ENCODE measurements at places on chromosomes 4 and X. TPM values are rescaled to one million over a fixed set of nuclear protein-coding genes. Genes with fewer than 3 reads are reported as not detected.

DNA sequence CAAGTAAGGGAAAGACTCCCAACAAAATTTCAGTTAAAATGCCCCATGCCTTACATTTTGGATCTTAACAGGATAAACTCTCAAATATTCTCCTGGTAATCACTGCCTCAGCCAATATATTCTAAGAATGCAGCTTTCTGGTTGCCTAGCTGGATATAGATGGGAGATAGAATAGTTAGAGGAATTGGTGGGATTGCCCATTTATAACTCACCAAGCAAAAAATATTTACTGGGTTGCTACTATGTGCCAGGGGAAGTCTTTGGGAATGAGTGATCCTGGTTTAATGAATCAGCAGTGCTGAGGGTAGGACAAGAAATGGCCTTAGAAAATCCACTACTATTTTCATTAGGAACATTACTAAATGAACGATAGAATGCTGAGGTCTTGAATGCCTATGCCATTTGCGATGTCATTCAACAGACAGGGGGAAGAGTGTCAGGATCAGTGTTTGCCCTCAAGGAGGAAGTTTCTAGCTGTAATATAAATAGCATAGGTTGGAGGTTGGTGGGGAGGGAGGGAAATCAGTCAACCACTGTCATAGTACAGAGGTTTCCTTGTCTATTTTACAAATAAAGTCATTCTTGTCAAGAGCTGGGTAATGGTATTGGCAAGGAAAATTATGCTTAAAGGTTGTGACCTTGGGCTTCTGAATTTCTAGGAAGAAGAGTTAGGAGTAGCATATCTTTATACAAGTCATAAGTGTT, 63.5 kb downstream of the ENOPH1 start:
- no peak for DNase-seq

- no peak for DNase-seq
Observed at GRCh38 chrX:17453788-17454187, 78.8 kb downstream of the NHS start.

The SLITRK4 gene
- total RNA-seq: 3.8 TPM

- DNase-seq: no peak
Observed at GRCh38 chr4:122689972-122690371, 42.5 kb upstream of the BBS12 start.

The NALF2 gene
- not detected for total RNA-seq

GRCh38 chrX:108163333-108164082, 71.9 kb downstream of the ATG4A start:
- no peak for DNase-seq

The CCNB3 gene
- total RNA-seq: 0.66 TPM

The KLB gene
- not detected for total RNA-seq

The CSAG3 gene
- 3.3 TPM for total RNA-seq

The PCDH7 gene
- total RNA-seq: 38.8 TPM

- DNase-seq: peak; percentile 91
Observed at GRCh38 chr4:17030543-17030942, 132.1 kb upstream of the LDB2 start.

The ANXA10 gene
- 1.7 TPM for total RNA-seq

DNA sequence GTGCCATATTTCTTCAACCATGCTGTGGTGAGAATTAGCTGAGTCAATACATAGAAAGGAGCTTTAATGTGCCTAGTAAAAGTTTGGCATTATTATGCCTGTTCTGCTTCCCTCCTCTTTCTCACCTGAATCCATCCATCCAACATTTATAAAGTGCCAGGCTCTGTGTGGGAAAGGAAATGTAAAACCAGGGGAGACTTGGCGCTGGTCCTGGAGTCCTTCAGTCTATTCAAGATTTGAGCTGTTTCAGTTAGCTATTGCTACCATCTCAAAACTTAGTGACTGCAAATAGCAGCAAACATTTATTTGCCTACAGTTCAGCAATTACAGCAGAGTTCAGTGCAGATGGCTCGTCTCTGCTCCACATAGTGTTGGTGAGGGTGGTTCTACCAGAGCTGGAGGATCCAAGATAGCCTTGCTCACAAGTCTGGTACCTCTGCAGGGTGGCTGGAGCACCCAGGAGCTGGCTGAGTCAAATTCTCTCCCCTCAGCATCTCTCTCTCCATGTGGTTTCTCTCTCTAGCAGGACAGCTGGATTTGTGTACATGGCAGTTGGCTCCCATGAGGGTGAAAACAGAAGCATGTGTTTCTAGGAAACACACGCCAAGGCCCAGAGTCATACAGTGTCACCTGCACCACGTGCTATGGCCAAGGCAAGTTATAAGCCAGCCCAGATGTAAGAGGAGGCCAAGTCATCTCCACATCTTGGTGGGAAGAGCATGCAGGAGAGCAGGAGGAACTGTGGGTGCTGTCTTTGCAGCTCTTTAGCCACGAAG, 77.3 kb downstream of the FHDC1 start:
- DNase-seq: no peak

DNA sequence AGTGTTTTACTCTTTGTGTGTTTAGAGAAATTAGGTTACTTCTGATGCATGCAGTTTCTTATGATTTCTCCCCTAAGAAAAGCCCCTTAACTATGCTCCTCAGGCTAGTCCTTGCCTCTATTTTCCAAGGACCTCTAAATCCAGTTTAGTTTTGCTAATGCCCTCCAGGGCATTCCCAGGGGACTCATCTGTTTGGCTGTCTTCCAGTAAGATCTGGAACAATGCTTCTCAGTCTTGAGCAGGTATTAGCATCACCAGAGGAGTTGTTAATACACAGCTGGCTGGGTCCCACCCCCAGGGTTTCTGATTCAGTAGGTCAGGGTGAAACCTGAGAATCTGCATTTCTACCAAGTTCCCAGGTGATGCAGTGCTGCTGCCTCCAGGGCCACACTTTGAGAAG, 56.9 kb downstream of the OTC start:
- DNase-seq: no peak

DNA sequence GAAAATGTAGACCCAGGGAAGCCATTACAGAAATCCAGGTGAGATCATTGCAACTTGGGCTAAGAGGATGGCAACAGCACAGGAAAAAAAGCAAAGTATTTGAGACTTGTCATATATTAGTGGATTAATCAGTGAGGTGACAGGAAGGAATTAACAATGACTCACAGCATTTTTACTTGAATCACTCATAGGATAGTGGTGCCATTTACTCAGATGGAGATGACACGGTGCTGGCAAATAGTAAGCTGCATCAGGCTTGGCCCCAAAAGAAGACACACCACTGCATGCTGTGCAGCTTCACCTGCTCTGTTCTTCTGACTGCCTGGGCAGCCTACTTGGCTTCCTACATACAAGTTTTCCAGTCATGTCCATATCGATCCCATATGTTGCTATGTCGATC, 144.8 kb downstream of the FRYL start:
- no peak for DNase-seq

The SPINK2 gene
- not detected for total RNA-seq

The DSPP gene
- total RNA-seq: not detected

DNA sequence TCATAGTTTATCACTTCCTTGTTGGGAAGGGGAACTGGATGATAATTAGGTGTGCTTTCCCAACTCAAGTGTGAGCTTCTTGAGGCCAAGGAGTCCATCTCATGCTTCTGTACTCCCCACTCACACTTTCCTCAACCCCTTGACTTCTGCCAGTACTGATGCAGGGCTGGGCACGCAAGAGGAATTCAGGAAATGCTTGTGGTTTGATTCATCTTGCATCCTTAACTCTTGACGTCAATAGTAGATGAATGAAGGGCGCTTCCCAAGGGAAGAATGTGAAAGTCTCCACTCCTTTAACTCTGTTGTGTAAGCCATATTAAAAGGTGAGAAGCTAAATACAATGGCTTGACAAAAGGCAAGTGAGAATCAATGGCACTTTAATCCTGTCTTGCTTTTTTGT, 101.8 kb downstream of the AGTR2 start:
- peak; percentile 92 for DNase-seq

GRCh38 chr4:183434264-183434663, 10.2 kb upstream of the CDKN2AIP start:
- no peak for DNase-seq

The GAGE12F gene
- total RNA-seq: 0.35 TPM

DNA sequence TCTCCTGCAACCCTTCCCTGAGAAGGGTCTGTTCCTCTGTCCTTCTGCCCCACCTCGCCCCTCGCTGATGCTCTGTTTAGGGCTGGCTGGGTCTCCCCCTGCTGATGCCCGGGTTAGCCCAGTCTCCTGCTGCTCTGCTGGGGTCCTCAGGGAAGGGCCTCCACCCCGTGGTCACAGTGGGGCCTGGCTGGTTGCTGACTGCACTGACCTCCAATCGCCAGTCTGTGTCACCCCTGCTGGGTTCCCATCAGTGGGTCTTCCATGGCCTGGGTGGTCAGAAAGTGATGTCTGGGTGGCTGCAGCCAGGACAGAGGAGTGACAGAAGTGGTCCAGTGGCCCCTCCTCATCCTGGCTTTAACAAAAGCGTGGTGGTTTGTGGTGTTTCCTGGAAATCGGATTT, 44.7 kb downstream of the EVC start:
- no peak for DNase-seq

The FABP2 gene
- total RNA-seq: not detected

GRCh38 chr4:186586205-186586604, 30.8 kb upstream of the MTNR1A start:
- DNase-seq: no peak

The HS3ST1 gene
- 0.35 TPM for total RNA-seq

- peak; percentile 49 for DNase-seq
Observed at GRCh38 chr4:113411496-113411938, 350.0 kb downstream of the CAMK2D start.

- no peak for DNase-seq
Observed at GRCh38 chrX:19344661-19345060, 934 bp downstream of the PDHA1 start.

DNA sequence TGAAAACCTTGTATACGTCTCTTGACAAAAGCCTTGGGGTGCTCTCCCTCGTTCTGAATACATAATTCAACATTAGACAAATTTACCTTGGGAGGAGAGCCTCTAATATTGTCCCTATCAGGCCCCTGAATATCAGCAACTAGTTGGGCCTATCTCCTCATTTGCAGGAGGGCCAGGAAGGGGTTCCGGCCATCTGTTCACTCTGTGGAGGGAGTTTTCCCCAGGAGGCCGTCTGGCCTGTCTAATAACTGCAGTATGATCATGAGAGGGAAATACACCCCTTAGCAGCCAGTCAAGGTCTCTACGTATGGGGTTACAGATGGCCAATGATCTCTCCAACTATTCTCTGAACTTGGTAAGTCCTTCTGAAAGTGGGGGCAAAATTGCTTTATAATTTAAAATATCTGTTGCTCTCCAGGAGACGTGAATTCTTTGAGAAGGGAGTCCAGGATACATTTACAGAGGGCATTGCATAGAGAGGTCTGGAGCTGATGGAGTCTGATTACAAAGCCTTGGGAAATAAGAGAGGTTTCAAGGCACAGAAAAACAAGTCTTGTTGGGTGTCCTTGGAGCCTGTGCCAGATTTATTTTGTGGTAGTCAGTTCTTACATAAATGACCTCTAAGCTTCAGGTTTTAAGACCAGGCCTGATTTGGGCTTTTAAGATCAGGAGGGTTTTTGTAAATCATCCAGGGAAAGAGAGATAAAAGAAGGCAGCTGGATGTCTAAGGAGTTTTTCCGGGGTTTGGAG, 48.2 kb upstream of the UXT start:
- no peak for DNase-seq

The GRIA3 gene
- total RNA-seq: 0.06 TPM

DNA sequence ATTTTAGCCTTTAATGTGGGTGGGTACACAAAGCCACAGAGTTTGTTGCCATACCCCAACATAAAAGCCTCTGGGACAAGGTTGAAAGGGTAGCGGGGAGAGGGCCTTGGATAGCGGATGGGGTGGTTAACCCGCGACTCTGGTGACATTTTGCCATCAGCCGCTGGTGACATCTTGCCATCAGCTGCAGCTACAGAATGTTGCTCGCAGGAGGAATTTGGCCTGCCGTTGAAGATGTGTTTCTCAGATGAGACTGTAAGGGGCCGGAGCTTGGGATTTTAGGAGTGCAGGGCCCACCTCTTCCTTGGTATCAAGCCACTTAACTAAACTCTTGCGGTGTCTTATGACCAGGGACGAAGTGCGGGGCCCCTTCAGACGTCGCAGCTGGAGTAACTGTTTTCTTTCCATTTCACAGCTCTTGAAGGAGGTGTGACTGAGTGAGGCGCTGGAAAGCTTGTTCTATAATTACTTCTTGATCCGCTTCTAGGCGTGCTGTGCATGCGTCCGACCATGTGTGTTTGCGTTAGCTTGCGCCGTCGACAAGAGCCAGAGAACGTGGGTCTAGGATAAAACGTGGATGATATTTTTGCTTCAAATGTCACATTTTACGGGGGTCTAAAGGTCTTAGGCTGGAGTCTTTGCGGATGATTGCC, 820 bp upstream of the RASL11B start:
- no peak for DNase-seq

DNA sequence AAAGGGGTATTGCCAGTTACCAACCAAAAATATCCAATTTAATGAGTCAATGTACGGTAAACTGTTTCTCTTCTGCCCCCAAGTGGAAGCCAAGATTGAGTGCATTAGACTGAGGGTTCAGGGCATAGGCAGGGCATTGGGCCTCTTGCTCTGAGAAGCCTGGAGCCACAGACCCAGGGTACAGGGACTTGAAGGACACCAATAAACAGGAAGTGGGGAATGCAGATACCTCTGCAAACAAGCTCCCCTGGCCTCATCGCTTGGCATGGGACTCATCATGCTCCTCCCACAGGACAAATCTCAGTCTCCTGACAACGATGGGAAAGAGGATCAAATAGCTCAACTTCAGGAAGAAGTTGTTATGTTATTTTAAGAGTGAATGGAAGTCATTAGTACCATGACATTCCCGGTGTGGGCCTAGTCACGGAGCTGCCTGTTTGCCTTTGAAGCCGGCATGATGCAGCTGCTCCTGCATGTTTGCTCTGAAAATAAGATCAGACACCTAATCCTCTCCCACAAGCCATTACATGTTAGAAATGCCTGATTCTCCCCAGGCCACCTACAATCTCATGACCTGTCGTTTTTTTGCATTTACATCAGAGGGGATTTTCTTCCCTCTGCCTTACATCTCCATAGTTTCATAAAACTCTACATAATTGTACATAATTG, 224.2 kb downstream of the RCHY1 start:
- peak; percentile 66 for DNase-seq

Measured in H4 (cell line).